ENCODE measurements at places on chromosomes 5 and 9. TPM values are rescaled to one million over a fixed set of nuclear protein-coding genes. Genes with fewer than 3 reads are reported as not detected.
A peak's percentile ranks its signal among the peaks of the same experiment; 100 is the strongest.

The IFNB1 gene
- 0.37 TPM for total RNA-seq

The CDX1 gene
- not detected for total RNA-seq

GRCh38 chr5:111159845-111160244, 64.3 kb upstream of the CAMK4 start:
- DNase-seq: no peak
- H3K4me1 ChIP-seq: peaks cover 4% of the 10 kb centered on the region
- H3K36me3 ChIP-seq: no peaks in the 10 kb centered on the region
- no peak overlapping the region for H3K27ac ChIP-seq

GRCh38 chr5:157076558-157076957, 17.6 kb upstream of the HAVCR1 start:
- DNase-seq: no peak
- peaks cover 37% of the 10 kb centered on the region for H3K4me1 ChIP-seq
- peaks cover 31% of the 10 kb centered on the region for H3K36me3 ChIP-seq
- peak overlapping the region; percentile 59 for H3K27ac ChIP-seq
- no peak overlapping the region for H3K4me3 ChIP-seq

- DNase-seq: no peak
- no peaks in the 10 kb centered on the region for H3K36me3 ChIP-seq
- H3K4me1 ChIP-seq: peaks cover 5% of the 10 kb centered on the region
- H3K27ac ChIP-seq: no peak overlapping the region
These were observed 22.8 kb downstream of the RGS3 start for GRCh38 chr9:113486327-113486726.

DNA sequence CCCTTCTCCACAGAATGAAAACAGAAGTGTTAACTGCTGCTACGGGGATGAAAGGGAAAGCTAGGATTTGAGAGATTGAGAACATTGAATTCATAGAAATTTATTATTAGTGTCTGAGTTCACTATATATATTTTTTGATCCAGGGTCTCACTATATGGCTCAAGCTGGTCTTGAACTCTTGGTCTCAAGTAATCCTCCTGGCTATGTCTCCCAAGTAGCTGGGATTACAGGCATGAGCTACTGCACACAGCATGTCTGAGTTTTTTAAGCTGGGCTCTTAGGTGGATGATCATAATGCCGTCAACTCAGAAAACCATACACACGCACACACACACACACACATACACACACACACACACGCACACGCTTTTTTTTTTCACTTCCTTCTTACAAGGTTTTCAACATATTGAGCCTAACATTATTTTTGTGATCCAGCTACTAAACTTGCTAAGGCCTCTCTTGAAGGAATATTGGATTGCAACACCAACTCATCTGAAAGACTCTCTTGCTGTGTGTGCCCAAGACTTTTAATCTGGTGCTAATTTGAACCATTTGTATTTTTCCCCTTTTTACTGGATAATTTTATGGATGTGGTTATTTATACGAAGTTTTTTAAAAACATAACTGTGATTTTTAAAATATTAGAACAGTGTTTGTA, 1045.4 kb downstream of the DTWD2 start:
- H3K27me3 ChIP-seq: no peaks in the 10 kb centered on the region
- no peak for DNase-seq
- H3K4me3 ChIP-seq: no peak overlapping the region
- H3K36me3 ChIP-seq: no peaks in the 10 kb centered on the region
- H3K27ac ChIP-seq: no peak overlapping the region
- H3K4me1 ChIP-seq: no peaks in the 10 kb centered on the region

DNA sequence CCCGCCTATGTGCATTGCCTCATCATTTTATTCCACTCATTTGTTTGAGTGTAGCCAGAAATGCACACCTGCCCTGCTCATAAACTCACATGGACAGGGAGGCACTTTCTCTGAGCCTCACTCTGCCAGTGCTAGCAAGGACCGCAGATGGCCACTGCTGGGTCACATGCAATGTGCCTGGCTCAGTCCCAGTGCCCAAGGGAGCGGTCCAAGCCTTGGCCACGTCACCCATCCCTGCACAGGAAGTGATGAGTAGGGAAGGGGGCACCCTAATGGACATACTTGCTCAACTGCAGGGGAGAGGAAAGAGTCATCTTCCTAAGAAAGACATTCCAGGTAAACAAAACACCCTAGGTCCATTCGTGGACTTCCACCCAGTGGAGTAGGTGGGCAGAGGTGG, 630.9 kb downstream of the IRX1 start:
- no peaks in the 10 kb centered on the region for H3K27me3 ChIP-seq
- no peak overlapping the region for H3K4me3 ChIP-seq
- H3K27ac ChIP-seq: no peak overlapping the region
- DNase-seq: no peak

GRCh38 chr5:134837530-134838181, 8.1 kb upstream of the C5orf24 start:
- H3K4me3 ChIP-seq: no peak overlapping the region
- peaks cover 7% of the 10 kb centered on the region for H3K36me3 ChIP-seq
- H3K27me3 ChIP-seq: no peaks in the 10 kb centered on the region
